Small intestine (tissue), 16 donors: ENCODE measurements at places on chromosomes 1 and 21. TPM values are rescaled to one million over a fixed set of nuclear protein-coding genes. Genes with fewer than 3 reads are reported as not detected.

- no peak for DNase-seq
Observed at GRCh38 chr21:30057108-30057507, 109.5 kb downstream of the CLDN17 start.

- peak; percentile 12 for DNase-seq
Observed at GRCh38 chr1:34781071-34781843, at the start of gene GJB3. Gene GJB3, plus strand, starts transcription at chr1:34781214. Its CDS starts 3,549 bp downstream, at chr1:34784763.

RGS7 gene
- 0.74 TPM for polyA plus RNA-seq

AMY2B gene
- polyA plus RNA-seq = 28.8 TPM

DNASE2B gene
- polyA plus RNA-seq = 0.18 TPM

YOD1 gene
- 2.7 TPM for polyA plus RNA-seq

TCHHL1 gene
- polyA plus RNA-seq = not detected

SLC35A3 gene
- polyA plus RNA-seq = 17.8 TPM

DNA sequence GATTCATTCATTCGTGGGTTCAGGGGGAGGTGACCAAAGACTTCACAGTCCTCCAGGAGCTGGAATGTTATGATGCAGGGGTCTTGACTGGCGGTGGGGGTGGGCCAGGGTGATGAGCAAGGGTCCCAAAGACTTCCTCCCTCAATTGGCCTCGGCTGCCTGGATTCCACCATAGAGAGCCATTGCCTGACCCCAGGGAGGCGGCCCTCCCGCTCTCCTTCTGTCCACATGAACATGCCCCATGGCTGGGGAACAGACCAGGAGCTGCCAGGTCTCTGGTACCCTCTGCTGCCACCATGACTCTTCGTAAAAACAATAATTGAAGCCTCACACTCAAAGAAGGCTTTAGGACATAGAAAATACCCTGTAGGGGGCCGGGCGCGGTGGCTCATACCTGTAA is 102.5 kb upstream of the CASZ1 start:
- no peak for DNase-seq

DNA sequence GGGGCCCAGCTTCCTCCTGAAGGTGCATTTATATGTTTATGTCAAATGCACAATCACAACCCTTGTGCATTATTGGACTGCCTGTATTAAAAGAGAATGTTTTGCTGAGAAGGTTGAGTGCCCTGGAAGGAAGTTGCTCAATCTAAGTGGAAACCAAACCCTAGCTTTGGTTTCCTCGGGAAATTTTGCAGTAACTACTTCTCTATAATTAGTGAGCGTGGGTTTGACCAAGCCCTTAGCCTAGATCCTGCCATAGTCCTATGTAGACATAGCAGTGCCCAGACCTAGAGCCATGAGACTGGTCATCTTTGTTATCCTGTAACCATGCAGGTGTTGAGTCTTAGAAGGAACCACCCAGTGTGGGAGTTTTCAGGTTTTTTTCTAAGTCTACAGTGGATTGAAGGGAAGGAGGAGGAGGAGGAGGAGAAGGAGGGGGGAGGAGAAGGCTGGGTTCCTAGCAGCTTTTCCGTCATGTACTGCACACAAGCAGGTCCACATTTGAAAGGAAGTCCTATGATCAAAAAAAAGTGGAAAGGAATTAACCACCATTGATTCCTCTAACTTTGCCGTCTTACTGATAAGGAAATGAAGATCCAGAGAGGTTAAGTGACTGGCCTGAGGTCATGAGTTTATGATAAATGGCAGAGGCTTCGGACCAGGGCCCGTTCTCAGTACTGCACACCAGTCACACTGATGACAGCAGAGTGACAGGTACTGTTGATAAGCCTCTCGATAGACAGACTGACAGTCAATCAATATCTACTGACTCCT is 72.2 kb upstream of the LYST start:
- DNase-seq = no peak

ANKRD65 gene
- 1.4 TPM for polyA plus RNA-seq

GRCh38 chr1:223513309-223513708 is 120.1 kb downstream of the CCDC185 start:
- DNase-seq = no peak

DNA sequence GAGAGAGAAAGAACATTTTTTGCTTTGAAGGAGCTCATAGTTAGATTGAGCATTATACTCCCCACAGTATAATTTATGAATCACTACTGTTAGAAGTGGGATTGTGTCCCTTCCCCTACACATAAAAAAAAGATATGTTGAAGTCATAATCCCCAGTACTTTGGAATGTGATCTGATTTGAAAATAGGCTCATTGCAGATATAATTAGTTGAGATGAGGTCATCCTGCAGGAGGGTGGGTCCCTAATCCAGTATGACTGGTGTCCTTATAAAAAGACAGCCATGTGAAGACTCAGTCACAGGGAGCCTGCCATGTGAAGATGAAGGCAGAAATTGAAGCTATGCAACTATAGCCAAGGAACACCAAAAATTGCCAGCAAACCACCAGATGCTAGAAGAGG is 76.4 kb downstream of the TGFB2 start:
- no peak for DNase-seq

C1QC gene
- polyA plus RNA-seq = 17.7 TPM

SLC25A34 gene
- 3.2 TPM for polyA plus RNA-seq

- no peak for DNase-seq
Observed at GRCh38 chr1:58791106-58791505, 7.3 kb upstream of the JUN start.

GRCh38 chr1:94096797-94097549 is 24.0 kb downstream of the ABCA4 start:
- DNase-seq = no peak

DNA sequence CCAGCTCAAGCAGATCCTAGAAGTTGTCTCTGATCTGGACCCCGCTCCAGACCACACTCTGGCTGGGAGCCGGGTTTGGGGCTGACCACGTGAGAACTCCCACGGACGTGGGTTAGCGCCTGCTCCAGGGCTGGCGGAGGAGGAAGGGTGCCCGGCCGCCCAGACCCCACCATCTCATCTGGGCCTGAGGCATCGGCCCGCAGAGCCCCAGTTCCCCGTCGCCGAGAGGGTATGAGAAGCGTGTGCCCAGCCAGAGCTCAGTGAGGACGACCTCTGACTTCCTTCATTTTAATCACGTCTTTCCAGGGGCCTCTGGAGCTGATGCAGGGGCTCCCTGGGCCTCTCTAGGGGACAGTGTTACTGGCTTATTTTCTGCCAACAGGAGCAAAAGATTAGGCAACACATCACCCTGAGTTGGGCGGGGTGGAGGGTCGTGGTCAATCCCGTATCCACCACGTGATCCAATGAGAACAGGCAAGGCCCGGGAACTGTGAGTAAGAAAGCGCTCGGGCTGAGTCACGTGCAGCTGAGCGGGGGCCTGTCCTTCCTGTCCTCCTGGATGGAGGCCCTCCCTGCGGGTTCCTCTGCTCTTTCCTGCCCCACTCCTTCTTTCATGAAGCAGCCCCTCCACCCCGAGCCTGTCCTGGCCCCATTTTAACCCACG is 81.1 kb downstream of the SIK1 start:
- DNase-seq = no peak

DNA sequence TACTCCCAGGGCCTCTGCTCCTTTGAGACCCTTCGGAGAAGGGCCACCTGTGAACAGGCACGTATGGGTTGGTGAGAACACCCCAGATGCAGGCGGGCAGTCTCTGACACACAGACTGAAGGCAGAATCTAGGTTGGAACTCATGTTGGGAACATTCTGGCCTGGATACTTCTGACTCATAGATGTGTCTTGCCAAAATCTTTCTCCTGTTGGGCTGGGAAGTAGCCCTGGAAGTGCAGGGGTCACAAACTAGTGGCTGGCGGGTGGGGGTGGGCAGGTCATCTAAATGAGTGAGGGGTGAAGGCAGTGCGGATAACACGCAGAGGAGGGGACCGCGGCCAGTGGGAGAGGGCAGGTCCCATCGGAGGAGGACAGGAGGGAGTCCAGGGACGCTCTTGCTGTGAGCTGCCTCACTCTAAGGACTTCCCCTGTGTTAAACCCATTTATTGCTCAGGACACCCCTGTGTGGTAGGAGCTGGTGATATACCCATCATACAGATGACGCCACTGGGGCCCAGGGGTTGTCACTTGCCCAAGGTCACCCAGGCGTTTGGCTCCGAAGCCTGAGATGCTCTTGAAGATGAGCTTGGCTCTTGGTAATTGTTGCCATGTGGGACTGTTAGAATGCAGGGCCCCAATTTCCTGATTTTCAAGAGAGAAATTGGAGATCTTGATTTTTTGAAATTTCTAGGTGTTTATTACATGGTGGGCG is 181.0 kb downstream of the PTPRU start:
- DNase-seq = no peak

SLAMF1 gene
- 0.68 TPM for polyA plus RNA-seq

DNA sequence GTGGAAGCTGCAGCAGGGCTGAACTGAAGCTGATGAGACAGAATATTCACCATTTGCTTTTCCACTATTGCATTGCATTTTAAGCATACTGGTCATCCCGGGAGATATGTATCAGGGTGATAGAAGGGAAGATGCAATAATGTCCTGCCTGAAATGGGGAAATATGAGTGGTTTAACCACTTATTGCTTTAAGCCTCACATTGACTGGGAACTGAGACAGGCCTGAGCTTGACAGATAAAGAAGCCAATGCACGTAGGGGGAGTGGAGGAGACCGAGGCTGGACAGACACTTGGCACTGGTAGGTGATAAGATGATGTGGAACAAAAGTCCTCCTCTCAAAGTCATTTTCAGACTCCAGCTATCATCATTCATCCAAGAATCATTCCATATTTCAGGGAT is 911.7 kb upstream of the NCAM2 start:
- DNase-seq = no peak
